ENCODE measurements at places on chromosomes 6 and 20. TPM values are rescaled to one million over a fixed set of nuclear protein-coding genes. Genes with fewer than 3 reads are reported as not detected.

Gene DOK5
- total RNA-seq, result 0.26 TPM

Gene SLC35B3
- 17.3 TPM for total RNA-seq

Gene RIPPLY2
- not detected for total RNA-seq

Gene RIN2
- 57.5 TPM for total RNA-seq

Gene RBM24
- 19.6 TPM for total RNA-seq

DNA sequence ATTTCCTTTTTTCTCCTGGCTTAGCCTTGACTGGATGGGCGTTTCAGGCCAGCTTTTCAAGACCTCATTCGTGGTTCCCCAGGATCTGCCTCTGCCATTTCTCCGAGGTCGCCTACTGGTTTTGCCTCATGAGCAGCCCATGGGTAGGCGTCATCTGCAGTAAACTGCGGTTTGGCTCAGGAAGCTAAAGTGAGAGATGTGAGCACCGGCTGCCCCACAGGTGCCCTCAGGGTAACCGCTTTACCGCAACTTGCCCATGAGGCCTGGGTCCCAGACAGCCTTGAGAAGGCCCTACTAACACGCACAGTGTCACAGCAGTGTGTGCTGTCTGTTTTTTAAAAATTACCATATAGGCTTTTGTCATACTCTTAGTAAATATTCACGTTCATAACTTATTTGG lies 53.4 kb upstream of the TBXT start:
- H3K4me1 ChIP-seq, result peaks cover 6% of the 10 kb centered on the region
- H3K4me3 ChIP-seq, result no peak overlapping the region
- H3K27me3 ChIP-seq, result peaks cover 2% of the 10 kb centered on the region
- H3K36me3 ChIP-seq, result peaks cover 3% of the 10 kb centered on the region
- no peak overlapping the region for H3K27ac ChIP-seq
- no peak for DNase-seq

DNA sequence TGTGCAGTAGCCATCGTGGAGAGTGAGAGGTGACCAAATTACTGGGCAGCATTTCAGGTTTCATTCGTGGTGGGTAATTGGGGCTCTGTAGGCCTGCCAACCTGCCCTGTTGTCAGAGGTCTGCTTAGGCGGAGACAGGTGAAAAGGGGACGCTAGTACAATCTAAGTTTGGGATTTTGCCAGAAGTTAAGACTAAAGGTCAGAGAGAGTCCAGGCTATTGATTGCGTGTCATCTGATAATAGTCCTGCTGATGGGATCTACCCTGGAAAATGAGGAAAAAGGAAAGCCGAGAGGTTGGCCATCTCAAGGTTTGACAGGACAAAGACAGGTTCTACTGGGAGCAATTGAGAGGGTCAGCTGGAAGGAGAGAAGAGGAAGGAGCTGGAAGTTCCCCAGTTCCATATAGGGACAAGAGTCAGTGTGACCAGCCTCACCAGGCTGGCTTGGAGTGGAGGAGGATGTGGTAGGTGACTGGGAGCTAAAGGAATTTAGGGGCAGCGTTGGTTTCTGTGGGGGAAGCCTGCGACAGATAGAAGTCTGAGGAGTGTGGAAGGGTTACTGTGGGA lies 10.9 kb downstream of the ARFGEF2 start:
- DNase-seq, result no peak
- H3K36me3 ChIP-seq, result peaks cover 9% of the 10 kb centered on the region
- H3K4me1 ChIP-seq, result peaks cover 13% of the 10 kb centered on the region
- H3K27ac ChIP-seq, result no peak overlapping the region
- no peak overlapping the region for H3K4me3 ChIP-seq

GRCh38 chr6:121435444-121436069 lies at the start of gene GJA1:
TSS of gene GJA1 (plus strand) at chr6:121435646. CDS start at chr6:121446848, 11,202 bp downstream.
- peaks cover 34% of the 10 kb centered on the region for H3K4me1 ChIP-seq
- peak within 1 kb of the TSS; percentile 96 for H3K4me3 ChIP-seq
- H3K27ac ChIP-seq, result peak within 1 kb of the TSS; percentile 77
- H3K36me3 ChIP-seq, result peaks cover 14% of the 10 kb centered on the region
- H3K27me3 ChIP-seq, result peaks cover 6% of the 10 kb centered on the region
- DNase-seq, result peak; percentile 41

GRCh38 chr20:39660226-39660625 lies 698.1 kb downstream of the DHX35 start:
- H3K27ac ChIP-seq, result no peak overlapping the region
- no peak for DNase-seq
- no peaks in the 10 kb centered on the region for H3K27me3 ChIP-seq

DNA sequence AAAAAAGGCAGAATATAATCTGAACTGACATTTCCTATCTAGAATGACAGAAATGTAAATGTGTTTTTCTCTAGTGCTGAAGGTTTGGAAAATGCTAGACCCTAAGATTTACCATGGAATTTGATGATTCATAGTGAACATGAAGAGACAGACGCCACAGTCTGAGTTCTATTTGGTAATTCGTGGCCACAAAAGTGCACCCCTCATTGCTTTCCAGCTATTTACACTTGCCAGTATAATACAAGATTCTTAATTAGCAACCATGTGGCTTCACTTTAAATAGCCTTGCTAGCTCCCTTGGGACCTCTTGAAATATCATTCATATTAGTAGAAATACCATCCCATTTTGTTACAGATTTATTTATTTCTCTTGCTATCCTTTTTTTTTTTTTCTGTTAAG lies 636.8 kb downstream of the PRKN start:
- peaks cover 9% of the 10 kb centered on the region for H3K4me1 ChIP-seq
- H3K4me3 ChIP-seq, result no peak overlapping the region
- no peak for DNase-seq
- H3K27ac ChIP-seq, result no peak overlapping the region
- no peaks in the 10 kb centered on the region for H3K36me3 ChIP-seq

GRCh38 chr6:15378866-15379265 lies 133.0 kb downstream of the JARID2 start:
- H3K4me3 ChIP-seq, result no peak overlapping the region
- no peak overlapping the region for H3K27ac ChIP-seq
- H3K27me3 ChIP-seq, result peaks cover 7% of the 10 kb centered on the region

GRCh38 chr6:90227213-90227612 lies 69.4 kb downstream of the BACH2 start:
- peaks cover 3% of the 10 kb centered on the region for H3K27me3 ChIP-seq
- DNase-seq, result no peak

DNA sequence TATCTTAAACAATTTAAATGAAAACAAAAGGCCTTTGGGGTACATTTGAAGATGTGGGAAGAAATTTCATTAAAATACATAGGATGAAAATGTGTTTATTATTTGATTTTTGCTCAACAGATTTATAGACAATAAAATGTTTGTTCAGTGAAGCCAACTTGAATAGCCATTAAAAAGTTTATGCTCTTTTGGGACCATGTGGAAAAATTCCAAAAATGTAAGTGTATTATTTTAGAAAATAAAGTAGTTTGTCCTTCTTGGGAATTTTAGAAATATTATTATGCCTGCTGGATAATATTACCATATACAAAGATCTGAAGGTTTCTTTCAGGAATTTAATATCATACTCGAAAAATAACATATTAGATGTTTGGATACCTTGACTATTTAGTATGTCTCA lies 131.3 kb downstream of the EPM2A start:
- no peaks in the 10 kb centered on the region for H3K36me3 ChIP-seq
- H3K27me3 ChIP-seq, result no peaks in the 10 kb centered on the region
- no peak overlapping the region for H3K27ac ChIP-seq
- no peak overlapping the region for H3K4me3 ChIP-seq

DNA sequence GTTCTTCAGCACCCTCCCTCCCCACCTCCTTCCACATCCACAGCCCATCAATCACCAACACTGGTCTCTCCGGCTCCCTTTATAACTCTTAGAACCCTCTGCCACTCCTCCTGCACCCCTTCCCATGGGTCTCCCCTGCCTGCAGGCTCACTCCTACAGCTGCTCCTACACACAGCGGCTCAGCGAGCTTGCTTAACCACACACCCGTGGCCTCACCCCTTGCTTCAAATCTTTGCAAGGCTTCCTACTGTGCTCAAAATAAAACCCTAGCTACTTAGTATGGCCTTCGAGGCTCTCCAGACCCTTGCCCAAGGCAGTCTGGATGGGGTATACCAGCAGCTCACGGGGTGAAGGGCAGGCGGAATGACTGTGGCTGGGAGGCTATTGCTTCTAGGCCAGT lies 63.7 kb downstream of the JPH2 start:
- H3K4me3 ChIP-seq, result no peak overlapping the region
- DNase-seq, result no peak
- peaks cover 5% of the 10 kb centered on the region for H3K27me3 ChIP-seq
- peaks cover 3% of the 10 kb centered on the region for H3K36me3 ChIP-seq
- no peaks in the 10 kb centered on the region for H3K4me1 ChIP-seq
- H3K27ac ChIP-seq, result no peak overlapping the region

GRCh38 chr6:15569035-15569995 lies 93.5 kb downstream of the DTNBP1 start:
- no peak for DNase-seq
- H3K27ac ChIP-seq, result no peak overlapping the region
- no peak overlapping the region for H3K4me3 ChIP-seq
- H3K36me3 ChIP-seq, result no peaks in the 10 kb centered on the region
- H3K27me3 ChIP-seq, result peaks cover 2% of the 10 kb centered on the region

DNA sequence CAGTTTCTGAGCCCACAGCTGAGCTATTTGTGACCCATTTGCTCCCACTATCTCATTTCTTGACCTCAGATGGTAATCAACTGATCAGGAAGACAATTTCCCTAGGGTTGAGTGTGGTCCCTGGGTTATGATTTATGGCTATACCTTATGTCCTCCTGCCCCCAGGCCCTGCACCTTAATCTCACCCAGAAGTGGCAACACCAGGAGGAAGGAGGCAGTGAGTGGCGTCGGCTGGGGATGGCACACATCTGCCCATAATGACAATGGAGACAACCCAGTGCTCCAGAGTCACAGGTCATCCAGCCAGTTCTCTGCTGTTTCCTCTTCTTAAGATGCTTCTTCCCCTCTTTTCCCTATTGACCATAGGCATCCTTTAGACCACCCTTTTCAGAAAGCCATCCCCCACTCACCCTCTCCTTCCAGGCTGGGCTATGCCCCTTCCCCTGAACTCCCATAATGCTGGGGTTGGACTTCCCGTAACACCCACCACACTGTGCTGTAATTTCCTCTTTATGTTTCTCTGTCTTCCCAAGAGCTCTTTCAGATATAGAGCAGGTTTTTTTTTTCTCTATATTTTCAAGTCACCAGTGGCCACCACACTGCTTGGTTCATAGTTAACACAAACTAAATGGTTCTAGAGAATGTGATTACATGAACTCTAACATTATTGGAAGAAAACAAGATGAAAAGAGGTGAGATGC lies 8.0 kb downstream of the TRIM10 start:
- peaks cover 3% of the 10 kb centered on the region for H3K27me3 ChIP-seq
- peak overlapping the region; percentile 7 for H3K4me3 ChIP-seq
- peaks cover 2% of the 10 kb centered on the region for H3K4me1 ChIP-seq

- H3K27me3 ChIP-seq, result peaks cover 1% of the 10 kb centered on the region
- H3K4me3 ChIP-seq, result no peak overlapping the region
- no peak overlapping the region for H3K27ac ChIP-seq
- H3K4me1 ChIP-seq, result no peaks in the 10 kb centered on the region
- no peak for DNase-seq
- H3K36me3 ChIP-seq, result no peaks in the 10 kb centered on the region
Measured at GRCh38 chr20:60424267-60424902, 466.2 kb downstream of the CDH26 start.

DNA sequence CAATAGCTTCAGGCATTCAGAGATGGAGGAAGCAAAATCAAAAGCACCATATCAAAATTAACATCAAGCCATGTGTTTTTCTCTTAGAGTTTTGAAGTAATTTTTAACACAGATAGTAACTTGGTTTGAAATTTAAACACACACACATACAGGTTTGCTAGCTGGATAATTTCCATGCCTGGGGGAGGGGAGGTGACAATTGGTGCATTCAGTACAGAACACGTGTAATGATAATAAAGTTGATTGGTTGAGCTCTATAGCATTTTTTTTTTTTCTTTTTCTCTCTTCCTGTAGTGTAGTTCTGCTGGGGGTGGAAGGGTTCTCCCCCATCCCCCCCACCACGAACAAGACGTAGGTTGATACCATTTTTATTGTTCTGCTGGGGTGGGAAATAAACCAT lies 564.8 kb downstream of the LMBRD1 start:
- peaks cover 4% of the 10 kb centered on the region for H3K4me1 ChIP-seq
- H3K27ac ChIP-seq, result no peak overlapping the region
- H3K36me3 ChIP-seq, result no peaks in the 10 kb centered on the region
- H3K4me3 ChIP-seq, result no peak overlapping the region
- no peaks in the 10 kb centered on the region for H3K27me3 ChIP-seq

DNA sequence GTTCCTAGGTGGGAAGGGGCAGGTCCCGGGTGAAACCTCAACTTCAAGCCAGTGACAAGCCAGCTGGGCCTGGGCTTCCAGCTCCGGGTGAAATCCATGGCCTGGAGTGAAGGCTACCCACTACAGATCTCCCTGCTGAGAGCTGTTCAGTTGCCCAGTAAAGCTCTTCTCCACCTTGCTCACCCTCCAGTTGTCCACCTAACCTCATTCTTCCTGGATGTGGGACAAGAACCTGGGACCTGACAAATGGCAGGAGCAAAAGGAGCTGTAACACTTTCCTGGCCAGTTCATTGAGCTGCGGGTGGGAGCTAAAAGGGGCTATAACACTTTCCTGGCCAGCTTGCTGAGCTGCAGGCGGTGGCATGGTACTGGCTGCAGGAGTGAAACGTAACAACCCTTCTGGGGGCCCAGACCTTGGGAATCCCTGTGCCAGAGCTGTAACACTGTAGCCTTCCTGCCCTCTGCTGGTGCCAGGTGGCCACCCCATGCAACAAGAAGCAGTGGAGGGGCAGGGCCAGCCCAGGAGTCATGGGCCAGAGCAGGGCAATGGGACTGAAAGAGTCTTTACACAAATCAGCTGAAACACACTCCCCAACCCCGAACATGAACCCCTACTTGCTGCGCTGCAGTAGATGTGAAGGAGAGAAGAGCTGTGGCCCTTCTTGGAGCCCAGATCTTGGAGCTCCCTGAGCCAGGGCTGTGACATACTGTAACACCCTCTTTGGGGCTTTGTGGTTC lies 3.6 kb upstream of the HINT3 start:
- peaks cover 10% of the 10 kb centered on the region for H3K4me1 ChIP-seq
- no peak overlapping the region for H3K4me3 ChIP-seq
- H3K36me3 ChIP-seq, result peaks cover 5% of the 10 kb centered on the region
- H3K27ac ChIP-seq, result no peak overlapping the region

GRCh38 chr6:70415660-70416059 lies 2.4 kb downstream of the FAM135A start:
- H3K27me3 ChIP-seq, result peaks cover 8% of the 10 kb centered on the region
- peaks cover 21% of the 10 kb centered on the region for H3K4me1 ChIP-seq
- H3K27ac ChIP-seq, result no peak overlapping the region
- no peak overlapping the region for H3K4me3 ChIP-seq

GRCh38 chr6:3920321-3920720 lies 71.1 kb downstream of the FAM50B start:
- no peak overlapping the region for H3K27ac ChIP-seq
- no peaks in the 10 kb centered on the region for H3K4me1 ChIP-seq
- DNase-seq, result no peak
- no peaks in the 10 kb centered on the region for H3K27me3 ChIP-seq
- no peak overlapping the region for H3K4me3 ChIP-seq

Measured in endothelial cell (in vitro differentiated cells).